AG08396 (cell line): ENCODE measurements at places on chromosomes 6 and 20.

- DNase-seq = no peak
These were observed 141.3 kb upstream of the ARG1 start for GRCh38 chr6:131431718-131432117.

DNA sequence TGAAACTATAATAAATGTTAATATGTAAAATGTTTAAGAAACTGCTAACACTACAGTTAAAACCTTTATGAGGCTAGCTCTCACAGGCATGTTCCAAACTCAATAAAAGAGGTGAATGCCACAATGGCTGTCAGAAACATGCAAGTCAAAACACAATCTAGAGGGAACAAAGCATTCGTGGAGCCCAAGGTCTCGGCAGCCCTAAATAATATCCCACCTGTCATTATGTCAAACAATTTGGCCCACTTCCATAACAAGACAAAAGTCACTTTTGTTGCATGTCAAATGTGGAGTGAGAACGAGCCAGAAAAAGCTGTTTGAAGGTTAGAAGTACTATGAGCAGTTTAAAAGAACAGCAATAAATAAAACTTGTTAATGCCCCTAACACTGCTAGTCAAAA, 181.9 kb downstream of the GMDS start:
- DNase-seq = no peak

GRCh38 chr20:51313358-51313827, 229.1 kb downstream of the NFATC2 start:
- DNase-seq = no peak

DNA sequence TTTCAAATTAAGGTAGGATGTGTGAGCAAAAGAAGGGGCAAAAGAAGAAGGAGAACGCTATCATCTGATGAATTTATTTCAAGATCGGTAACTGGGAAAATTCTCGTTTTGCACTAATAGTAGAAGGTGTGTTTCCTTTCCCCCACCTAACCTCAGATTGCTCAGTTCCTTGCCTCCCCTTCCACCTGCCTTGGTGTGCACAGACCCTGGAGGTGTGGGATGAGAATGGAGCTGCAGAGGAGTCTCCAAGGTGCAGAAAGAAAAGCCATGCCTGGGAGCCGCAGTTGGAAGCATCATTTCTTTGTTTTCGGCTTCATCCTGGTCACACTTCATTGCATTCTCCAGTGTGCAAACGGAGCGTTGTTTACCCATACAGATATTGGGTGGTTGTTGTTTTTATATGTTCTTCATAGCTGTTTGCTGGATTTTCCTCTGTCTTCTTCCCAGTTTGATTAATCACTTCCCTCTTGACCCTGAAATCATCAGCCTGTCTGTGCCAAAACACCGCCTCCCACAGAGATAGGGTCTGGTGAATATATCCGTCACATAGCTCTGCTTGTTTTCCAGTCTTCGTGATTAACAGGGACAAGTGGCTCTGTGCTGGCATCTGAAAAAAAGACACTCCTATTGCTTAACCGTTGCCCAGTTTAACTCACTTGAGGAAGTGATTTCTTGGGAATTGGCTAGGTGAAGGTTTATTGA, 40.2 kb upstream of the NEDD9 start:
- no peak for DNase-seq

DNA sequence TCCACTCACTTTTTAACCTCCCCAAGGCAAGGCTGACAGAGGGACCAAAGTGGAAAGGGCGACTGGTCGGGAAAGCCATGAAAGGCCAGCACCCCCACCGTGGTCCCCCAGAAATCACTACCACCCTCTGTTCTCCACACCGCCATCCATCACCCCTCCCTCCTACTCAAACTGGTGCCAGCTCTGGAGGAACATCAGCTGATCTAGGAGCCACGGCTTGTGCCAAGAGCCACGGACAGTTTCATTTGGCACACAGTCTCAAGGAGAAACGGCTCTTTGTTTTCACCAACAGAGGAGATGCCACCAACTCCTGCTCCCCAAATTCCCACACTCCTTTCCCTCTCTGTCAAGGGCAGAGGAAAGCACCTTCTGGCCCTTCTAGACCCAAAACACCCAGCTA, 26.0 kb downstream of the TBC1D7 start:
- no peak for DNase-seq

- no peak for DNase-seq
These were observed 11.2 kb downstream of the TP53INP2 start for GRCh38 chr20:34715384-34715783.

GRCh38 chr20:16394784-16395183, 178.5 kb downstream of the KIF16B start:
- DNase-seq = no peak

DNA sequence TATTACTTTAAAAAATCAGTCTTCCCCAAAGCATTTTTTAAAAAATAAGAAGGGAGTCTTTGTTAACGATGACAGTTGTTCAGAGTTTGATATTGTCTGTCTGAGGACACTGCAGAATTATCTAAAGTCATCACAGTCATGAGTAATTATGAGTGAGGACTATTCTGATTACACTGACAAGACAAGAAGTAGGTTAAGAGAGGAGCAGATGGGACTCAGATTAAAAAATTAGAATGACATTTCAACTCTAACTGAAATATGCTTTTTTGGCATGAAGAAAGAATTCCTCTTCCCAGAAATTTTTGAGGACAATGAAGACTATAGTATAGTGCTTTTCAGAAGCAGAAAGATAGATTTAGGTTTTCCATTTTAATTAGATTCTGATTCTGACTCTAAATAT, 456.5 kb downstream of the EPHA7 start:
- no peak for DNase-seq

DNA sequence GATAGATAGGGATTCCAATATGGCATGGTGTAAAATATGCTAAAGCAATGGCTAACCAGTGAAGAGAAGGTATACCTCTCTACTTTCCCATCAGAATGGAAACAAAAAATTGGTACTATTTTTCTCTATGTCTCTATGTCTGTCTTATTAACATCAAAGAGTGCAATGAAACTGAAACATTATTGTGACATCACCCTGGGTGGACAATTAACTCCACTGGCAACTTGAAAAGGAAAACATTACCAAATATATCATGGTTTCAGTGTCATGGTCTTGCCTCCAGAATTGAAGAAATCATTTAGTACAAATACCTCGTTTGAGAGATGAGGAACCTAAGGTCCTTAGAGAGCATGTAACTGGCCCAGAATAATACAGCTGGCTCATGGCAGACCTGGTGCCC, 1132.5 kb upstream of the MAP3K7 start:
- no peak for DNase-seq

- DNase-seq = peak; percentile 74
These were observed at the start of gene SASH1 for GRCh38 chr6:148342350-148343046. Gene SASH1 (plus strand): TSS chr6:148342838. CDS start chr6:148343068, 230 bp downstream.

GRCh38 chr6:134352786-134353480, 35.0 kb upstream of the SGK1 start:
- DNase-seq = peak; percentile 24

DNA sequence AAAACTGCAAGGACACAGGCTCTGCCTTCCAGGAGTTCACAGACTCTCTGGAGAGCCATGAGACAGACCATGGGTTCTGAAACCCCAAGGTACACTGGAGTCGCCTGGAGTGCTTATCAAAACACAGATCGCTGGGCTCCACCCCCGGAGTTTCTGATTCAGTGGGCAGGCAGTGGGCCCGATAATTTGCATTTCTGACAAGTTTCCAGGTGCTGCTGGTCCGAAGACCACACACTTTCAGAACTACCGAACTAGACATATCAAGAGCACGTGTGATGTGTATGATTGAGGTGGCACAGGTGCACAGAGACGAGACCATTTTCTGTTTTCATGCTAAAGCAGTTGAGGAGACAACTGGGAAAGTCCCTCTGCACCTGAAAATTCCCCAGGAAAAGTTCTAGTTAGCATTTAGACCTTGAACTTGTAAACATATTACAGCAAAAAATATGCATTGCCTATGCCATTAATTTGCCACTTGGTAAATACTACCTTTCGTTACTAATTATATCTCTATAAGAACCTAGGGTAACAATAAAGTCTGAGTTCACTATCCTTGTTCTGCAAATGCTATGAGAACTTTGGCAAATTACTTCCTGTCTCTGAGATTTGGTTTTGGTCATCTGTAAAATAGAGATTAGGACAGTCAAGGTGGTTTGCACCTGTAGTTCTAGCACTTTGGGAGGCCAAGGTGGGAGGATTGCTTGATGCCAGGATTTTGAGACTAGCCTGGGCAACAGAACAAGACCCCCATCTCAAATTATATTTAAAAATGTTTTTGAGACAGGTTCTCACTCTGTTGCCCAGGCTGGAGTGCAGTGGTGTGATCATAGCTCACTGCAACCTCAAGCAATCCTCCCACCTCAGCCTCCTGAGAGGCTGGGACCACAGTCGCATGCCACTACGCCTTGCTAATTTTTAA, 14.3 kb upstream of the PIM1 start:
- DNase-seq = no peak

- DNase-seq = no peak
These were observed 56.1 kb downstream of the SAMD5 start for GRCh38 chr6:147564556-147564955.

DNA sequence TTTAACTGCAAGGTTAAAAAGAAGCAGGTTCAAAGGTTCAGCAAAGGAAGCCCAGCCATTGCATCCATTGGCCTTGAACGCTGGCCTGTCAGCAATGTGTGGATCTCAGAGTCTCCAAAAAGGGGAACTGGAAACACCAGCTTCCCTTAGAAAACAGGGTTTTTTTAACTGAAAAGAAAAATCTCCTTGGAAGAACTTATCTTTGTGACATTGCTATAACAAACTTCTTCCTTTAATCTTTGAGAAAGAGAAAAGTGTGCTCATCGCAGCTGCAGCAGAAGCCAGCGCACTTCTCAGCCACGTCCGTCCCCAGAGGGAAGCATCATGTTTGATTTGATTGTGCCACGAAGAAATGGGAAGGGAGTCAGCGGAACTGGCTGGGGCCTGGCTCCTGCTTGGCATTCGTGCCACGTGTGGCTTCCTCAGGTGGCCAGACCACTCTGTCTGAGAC, 215.0 kb downstream of the SYNDIG1 start:
- DNase-seq = no peak

GRCh38 chr6:138555421-138555988, 56.2 kb upstream of the NHSL1 start:
- no peak for DNase-seq
